ENCODE measurements at places on chromosomes 7 and 10.

DNA sequence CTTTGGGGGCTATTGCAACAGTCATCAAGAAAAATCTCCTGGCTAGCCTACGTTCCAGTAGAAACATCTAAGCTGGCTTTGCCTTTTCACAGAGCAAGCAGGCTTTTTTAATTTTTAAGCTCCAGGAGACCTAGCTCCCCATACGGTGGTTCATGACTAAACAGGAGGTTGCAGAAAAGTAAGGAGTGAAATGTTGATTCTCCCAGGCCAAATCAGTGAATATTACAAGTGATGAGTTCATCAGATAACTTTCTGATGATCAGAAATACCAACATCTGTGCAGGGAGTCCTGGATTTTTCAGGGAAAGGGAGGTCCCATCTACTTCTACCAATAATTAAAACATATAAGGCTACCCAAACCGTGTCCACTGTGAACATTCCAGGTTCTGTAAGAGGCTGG lies 477.3 kb upstream of the CELF2 start:
- DNase-seq, result no peak

DNA sequence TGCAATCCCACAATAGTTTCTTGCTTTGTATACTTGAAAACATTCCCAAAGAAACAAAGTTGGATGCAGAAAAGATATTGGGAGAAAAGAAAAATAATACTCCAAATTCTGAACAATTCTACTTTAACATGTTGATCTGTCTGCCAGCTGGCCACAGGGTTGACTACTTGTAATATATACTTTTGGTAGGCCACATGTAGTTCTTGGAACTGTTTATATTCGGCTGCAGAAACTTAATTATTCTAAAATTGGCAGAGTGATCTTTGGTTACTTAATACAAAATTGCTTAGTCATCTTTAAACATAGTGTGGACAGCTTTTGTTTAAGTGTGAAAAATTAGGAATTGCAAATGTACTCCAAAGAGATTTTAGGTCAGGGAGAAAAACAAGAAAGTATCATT lies 76.0 kb downstream of the CALD1 start:
- DNase-seq, result no peak

- no peak for DNase-seq
Measured at GRCh38 chr10:76990561-76990960, 647.0 kb downstream of the KCNMA1 start.

DNA sequence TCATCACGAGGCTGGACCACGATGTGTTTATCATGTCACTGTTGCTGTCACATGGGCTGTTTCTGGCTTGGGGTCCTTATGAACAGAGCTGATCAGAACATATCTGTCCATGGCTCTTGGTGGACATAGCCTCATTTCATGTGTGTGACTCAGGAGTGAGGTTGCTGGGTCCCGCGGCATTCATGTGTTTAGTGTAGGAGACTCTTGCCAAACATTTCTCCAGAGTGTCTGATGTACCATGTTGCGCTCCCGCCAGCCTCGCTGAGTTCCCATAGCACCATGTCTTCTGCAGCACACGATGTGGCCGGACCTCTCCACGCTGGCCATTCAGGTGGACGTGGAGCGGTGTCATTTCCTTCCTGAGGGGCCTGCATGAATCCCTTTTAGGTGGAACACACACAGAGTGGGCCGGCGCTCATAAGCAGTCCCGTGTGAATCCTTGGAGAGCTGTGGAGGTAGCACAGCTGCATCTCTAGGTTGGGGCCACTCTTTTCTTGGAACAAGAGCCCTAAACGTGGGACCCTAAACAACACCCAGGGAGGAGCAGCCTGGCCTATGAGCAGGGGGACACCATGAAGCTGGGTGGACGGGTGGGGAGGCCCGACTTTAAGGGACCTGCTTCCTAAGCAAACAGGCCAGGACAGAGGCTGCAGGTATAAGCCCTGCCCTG lies 134.6 kb downstream of the LHPP start:
- DNase-seq, result no peak

- peak; percentile 30 for DNase-seq
Measured at GRCh38 chr7:36390199-36391090, 783 bp downstream of the ANLN start.

GRCh38 chr10:102426803-102427287 lies 5.5 kb downstream of the CUEDC2 start:
- no peak for DNase-seq

- DNase-seq, result no peak
Measured at GRCh38 chr7:36311539-36311938, 78.1 kb upstream of the ANLN start.

- DNase-seq, result no peak
Measured at GRCh38 chr10:91495402-91495801, 85.3 kb downstream of the HECTD2 start.

- no peak for DNase-seq
Measured at GRCh38 chr7:16295558-16295957, 125.8 kb downstream of the CRPPA start.

DNA sequence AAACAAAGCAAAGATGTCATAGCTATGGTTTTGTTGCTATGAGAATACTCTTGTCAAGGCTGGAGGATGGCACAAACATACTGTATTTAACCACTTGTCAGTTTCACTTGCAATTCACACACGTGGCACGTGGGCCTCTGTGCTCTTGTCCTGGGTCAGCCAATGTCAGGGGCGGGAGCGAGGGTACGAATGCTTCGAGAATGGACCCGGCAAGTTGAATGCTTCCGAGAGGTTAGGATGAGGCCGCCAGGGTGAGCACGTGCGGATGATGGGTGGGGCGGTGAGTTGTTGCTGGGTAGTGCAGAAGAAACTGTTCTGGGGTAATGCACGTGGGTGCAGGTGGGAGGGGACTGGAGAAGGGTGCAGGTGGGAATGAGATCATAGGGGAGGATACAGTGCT lies 10.4 kb upstream of the OCM2 start:
- DNase-seq, result no peak

- DNase-seq, result no peak
Measured at GRCh38 chr7:120272261-120272660, 714 bp upstream of the KCND2 start.

DNA sequence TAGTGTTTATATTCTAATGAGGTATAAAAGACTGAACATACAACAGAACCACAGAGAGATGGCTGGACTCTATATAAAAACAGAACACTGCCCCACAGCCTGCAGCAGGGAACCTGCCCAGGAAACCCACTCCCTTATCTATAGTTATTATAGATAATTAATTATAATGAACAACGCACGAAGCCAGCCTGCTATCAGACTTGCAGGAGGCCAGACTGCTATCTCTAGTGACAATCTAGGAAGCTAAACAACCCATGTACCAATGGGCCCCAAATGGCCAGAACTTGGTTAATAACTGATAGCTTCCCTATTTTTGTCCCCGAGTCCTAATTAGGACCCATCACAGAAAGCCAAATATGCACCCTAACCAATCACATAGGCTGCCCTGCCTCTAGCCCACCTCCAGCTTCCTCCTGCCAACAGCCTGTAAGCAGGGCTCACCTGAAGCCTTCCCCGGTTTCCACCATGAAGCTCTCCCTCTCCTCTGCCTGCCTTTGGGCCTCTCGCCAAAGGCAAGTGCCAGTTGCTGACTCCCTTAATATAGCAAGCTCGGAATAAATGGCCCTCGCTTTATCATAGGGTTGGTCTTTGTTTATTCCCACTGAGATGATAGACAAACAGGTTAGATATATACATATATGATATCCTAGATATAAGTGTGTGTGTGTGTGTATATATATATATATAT lies 74.5 kb downstream of the SYPL1 start:
- no peak for DNase-seq

DNA sequence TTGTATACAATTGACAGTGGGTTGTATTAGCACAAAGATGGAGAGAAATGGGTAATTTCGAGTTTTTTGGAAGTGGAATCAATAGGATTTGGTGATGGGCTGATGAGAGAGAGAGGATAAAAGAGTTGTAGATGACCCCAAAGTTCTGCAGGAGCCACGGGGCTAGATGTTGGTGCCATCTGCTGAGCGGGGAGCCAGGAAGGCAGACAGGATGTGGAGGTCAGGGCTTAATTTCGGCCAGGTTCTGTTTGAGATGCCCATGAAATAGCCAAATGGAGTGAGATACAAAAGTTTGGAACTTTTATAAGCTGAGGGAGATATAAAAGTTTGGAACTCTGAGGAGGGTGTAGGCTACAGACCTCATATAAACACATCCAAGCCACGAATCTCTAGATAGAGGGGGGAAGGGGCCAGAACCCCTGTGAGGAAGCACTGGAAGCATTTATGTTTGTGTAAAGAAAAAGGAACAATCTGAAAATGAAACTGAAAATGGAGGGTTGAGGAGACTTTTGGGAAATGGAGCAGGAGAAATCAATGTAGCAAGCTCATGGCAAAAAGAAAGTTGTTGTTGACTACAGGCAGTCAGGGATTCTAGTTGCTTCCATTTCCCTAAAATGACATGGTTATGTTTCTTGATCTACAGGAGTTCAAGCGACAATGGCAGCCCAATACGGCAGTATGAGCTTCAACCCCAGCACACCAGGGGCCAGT lies 2.2 kb downstream of the GIMAP4 start:
- DNase-seq, result no peak

- no peak for DNase-seq
Measured at GRCh38 chr7:121180436-121181063, 148.2 kb upstream of the WNT16 start.

GRCh38 chr10:96325719-96326373 lies 21.6 kb downstream of the DNTT start:
- no peak for DNase-seq

DNA sequence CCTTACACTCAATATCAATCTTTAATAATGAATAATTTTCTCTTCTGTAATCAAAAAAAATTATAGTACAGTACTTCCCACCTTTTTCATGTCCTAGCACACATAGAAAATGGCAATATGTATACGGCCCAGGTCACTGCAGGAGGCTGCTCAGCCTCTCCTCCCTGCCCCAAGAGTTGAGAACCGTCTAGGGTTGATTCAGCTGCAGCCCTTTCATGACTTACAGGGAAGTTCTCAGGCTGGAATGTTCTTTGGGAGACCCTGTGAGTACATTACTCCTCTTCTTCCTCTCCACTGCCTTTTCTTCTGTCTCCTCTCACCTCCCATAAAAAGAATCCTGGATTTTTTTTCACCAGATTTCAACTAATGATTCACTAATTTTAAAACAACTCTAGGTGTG lies 180.0 kb downstream of the HDAC9 start:
- no peak for DNase-seq

DNA sequence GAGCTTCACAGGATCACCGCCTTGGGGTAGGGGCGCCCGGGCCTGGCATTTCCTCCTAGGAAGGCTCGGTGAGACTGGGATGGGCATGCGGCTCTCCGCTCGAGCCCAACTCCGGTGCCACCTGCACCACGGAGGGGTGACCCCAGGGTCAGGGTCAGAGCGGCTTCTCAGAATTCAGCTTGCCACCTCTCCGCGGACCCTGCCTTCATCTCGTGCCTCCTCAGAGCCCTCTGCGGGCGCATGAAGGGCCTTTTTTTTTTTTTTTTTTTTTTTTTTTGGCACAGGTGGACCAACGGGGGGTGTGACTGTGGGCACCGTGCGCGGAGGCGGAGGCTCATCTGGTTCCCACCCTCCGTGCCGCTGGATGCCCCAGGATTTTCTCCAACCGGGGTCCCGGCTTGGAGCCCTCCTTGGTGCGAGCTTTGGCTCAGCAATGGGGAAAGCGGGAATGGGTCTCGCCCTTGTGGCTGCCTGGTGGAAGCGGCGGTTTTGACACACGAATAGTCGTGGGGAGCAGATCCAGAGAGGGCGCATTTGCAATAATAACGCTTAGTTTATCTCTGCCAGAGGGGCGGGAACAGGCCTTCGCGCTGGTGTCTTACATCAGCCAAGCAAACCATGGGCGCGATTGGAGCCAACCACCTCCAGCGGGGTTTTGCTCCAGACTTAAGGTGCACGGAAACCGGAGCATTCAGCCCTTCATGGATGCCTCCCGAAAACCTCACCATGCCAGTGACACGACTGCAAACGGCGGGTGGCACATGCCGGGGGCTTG lies 5.0 kb upstream of the TNRC18 start:
- DNase-seq, result no peak

DNA sequence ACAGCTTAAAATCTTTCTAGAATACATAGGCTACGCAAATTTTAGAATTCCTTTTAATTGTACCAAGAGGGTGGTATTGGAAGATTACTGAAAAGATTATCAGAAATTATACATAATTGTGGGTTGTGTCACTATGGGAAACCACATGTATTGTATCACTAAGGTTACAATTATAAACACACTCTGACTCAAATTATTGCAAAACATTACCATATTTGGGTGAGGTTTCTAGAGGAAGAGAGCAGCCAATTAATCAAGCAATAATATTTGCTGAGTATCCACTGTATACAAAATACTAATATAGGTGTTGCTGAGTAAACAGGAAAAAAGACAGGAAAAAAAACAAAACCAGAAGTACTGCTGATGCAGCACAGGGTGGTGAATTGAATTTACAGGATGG lies 3.1 kb upstream of the CAPZA2 start:
- DNase-seq, result no peak

GRCh38 chr10:16987976-16988610 lies 141.5 kb downstream of the CUBN start:
- DNase-seq, result no peak

- no peak for DNase-seq
Measured at GRCh38 chr7:69301253-69301652, 297.0 kb upstream of the AUTS2 start.

DNA sequence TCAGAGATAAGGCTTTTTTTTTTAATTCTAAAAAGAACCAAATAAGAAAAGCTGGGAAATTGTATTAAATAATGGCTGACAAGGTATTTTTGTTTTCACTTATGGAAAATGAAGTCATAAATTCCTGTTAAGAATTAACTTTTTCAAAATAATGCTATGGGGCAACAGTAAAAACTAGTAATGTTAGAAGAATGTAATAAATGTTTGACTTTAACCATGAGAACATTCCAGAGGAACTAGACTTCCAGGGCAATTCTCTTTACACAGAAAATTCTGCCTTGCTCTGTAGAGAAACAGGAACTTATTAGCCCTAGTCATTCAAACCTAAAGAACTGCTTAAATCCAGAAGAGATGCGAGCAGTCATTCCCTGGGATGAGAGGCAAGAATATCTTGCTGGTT lies 571.1 kb downstream of the IPMK start:
- no peak for DNase-seq

DNA sequence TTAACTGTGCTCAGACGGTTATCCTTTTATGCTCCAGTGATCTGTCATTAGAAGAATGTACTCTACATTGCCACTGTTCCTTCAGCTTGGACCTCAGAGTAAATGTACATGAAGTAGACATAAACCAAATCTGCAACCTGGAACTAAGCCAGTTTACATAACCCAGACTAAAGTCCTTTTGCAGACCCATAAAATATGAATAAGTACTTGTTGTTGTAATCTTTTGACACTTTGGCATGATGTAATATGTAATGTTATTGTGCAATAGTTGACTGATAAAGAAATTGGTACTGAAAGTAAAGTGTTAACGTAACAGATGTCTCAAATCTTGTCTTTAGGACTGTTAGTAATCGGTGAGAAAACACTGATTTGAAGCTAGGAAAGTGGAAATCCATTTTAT lies 115.8 kb upstream of the SORCS1 start:
- DNase-seq, result no peak
